NCI-H1930 (cell line): ENCODE measurements at places on chromosomes 12 and 14.

GRCh38 chr12:70091021-70091521, 152.2 kb upstream of the CNOT2 start:
- no peak for DNase-seq

DNA sequence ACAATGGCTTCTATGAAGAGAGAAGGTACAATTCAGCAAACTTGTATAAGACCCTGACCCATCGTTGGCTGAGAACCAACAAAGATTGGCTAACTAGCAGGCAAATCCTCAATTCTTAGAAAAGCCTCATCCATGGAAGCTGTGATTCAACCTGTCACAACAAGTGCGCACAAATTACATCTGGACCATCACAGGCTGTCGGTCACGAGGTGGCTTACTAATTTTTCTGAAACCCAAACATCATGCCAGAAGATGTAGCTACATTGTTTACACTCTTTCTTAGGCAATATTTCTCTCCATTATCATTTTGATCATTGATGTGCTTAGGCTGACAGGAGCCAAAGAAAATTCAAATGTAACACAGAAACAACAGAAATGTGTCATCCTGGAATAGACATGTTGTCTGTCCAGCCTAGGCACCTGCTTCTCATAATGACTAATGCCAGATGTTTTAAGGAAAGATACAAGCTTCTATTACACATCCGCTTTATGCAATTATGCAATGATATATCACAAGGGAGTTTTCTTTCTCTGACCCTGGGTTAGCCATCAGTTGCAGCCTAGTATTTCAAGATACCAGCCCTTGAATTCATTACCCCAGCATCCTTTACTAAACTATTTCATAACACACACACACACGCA, 92.9 kb upstream of the DIO2 start:
- DNase-seq, result no peak

DNA sequence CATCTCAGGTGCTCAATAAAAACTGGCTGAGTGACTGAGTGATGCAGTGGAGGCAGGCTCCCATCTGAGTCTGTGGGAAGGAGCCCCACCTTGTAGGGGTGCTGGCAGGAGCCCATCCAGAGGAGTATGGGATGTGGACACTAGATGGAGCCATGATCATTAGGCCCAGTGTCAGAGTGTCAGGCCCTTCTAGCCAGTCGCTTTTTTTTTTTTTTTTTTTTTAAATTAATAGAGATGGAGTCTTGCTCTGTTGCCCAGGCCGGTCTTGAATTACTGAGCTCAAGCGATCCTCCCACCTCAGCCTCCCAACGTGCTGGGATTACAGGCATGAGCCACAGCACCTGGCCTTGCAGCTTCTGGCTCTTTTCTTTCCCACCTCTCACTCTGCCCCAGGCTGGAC, 11.5 kb downstream of the RITA1 start:
- no peak for DNase-seq

DNA sequence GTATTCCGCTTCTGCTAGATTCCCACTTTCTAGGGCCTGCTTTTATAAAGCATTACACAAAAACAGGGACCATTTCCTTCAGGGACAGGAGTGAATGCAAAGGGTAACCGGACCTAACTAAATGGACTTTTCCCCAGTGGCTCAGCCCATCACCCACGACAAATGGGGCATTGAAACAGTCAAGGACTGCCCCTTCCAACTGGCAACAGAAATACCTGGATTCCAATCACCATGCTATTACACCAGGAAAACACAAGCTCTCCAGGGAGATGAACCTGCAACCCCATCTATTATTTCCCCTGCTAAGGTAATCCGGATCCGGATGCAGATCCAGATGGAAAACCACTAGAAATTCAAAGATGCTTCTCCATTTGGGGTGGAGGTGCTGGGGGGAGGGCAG, 1.0 kb downstream of the MPHOSPH9 start:
- no peak for DNase-seq

GRCh38 chr12:52119398-52120254, 40.1 kb downstream of the SMIM41 start:
- DNase-seq, result no peak

DNA sequence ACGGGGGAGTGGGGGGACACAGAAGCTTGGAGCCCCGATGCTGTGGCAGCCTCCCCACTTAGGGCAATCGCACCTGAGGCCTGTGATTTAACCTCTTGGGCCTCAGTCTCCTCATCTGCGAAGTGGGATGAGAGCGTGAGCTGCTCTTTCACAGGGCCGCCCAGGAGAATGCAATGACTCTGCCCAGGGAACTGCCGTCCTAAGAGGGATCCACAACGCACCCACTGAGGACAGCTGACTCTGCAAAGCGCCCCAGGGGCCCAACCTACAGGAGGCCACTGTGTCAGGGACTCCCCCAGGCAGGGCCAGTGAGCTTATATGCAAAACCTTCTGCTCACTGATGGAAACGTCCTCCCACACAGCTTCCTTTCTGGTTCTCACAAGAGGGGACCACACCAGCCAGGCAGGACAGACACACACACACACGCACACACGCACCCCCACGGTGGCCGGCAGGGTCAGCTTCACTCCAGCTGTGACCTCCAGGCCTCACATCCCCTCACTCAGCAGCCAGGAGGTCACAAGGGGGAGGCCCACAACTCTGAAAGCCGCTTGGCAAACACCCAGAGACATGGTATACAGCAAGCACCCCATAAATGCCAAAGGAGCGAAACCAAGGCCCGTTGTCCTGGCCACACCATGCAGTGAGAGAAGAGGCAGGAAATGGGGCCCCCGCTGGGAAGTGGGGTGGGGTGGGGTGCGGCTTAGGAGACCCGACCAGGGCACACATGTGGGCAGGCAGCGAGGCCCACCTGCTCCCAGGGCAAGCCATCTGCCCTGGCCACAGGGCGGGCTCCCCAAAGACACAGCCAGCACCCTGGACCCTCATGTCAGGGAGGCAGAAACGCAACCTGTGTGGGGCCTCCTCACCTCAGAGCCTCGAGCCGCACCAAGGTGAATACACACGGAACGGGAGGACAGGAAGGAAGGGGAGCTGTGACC, 73.3 kb downstream of the NCOR2 start:
- no peak for DNase-seq

DNA sequence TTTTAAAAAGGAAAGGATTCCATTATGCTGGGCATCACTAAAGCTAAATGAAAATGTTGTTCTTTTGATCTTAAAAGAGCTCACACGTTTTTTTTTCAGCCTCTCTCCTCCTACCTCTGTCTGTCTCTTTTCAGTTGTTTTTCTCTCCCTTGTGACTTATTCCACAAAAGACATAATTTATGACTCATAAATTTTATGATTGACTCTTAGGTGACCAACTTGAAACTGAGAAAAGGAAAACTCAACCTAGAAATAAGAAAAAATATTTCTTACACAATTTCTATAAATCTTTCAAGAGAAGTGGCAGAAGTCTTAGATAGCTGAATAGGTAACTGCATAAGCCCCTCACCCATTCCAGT, 227.7 kb upstream of the DDHD1 start:
- no peak for DNase-seq

GRCh38 chr14:57375156-57375555, 15.2 kb upstream of the NAA30 start:
- DNase-seq, result no peak

- DNase-seq, result no peak
Observed at GRCh38 chr14:47596232-47596631, 79.2 kb downstream of the MDGA2 start.

DNA sequence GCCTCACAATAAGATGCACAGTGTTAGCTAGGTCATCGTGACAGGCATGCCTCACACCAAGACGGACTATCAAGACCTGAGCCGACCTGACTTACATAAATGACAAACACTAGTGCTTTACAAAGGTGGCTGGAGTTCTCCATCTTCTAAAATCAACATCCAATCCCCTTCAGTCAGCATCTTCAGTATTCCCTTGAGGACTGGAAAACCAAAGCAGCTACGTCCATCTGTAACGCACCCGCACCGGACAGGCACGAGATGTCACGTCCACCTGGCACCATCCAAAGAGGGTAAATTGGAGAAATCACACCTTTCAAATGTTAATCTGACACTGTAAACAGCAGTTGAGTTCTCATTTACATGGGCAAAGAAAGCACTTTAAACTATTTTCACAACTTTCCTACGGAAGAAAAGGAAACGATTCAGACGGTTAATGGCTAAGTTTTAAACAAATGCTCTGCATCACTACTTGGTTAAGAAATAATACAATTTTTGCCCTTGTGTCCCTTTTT, 130.2 kb downstream of the PRICKLE1 start:
- DNase-seq, result no peak

GRCh38 chr12:8081251-8081920, 688 bp upstream of the NECAP1 start:
- DNase-seq, result no peak

GRCh38 chr12:16299403-16299802, 21.9 kb upstream of the SLC15A5 start:
- no peak for DNase-seq

GRCh38 chr14:30519961-30520360, 39.0 kb upstream of the G2E3 start:
- no peak for DNase-seq

GRCh38 chr14:96914571-96915128, 117.5 kb downstream of the VRK1 start:
- DNase-seq, result no peak

- DNase-seq, result no peak
Observed at GRCh38 chr12:57845478-57846284, 848 bp downstream of the CTDSP2 start.

- DNase-seq, result no peak
Observed at GRCh38 chr14:75905147-75905904, 76.5 kb downstream of the TGFB3 start.

GRCh38 chr14:81963846-81964245, 430.2 kb upstream of the SEL1L start:
- DNase-seq, result no peak

DNA sequence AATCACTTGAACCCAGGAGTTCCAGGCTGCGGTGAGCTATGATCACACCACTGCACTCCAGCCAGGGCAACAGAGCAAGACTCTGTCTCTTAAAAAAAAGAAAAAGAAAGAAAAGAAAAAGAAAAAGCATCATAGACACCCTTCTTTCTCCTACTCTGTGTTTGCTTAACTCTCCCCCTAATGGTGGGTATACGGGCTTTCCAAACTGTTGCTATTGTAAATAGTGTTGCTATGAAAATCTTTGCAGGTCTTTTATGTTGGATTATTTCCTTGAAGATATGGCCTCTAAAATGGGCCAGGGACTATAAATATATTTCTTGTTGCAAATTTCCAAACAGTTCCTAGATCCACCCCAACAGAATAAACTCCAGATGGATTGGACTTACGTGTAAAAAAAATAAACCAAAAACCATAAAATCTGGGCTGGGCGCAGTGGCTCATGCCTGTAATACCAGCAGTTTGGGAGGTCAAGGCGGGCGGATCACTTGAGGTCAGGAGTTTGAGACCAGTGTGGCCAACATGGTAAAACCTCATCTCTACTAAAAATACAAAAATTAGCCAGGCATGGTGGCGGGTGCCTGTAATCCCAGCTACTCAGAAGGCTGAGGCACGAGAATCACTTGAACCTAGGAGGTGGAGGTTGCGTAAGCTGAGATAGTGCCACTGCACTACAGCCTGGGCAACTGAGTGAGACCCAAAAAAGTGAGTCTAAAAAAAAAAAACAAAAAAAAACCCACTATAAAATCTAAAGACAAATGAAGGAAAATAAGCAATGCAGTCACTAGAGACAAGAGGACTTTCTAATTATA, 25.9 kb downstream of the NFKBIA start:
- no peak for DNase-seq

DNA sequence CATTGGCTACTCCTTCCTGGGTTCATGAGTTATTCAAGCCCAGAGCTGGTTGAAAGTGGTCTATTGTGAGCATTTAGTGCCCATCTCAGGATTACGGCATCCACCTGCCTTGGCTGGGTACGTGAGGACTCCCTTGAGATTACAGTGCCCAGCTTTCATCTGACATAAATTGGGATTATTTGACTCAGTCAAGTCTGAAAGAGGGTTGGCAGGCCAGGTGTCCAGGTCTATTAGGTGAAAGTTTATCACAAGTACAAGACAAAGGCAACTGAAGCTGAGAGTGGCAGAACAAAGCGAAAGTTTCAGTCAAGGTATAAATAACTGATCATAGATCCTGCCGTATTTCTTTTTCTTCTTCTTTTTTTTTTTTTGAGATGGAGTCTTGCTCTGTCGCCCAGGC, 84.6 kb upstream of the ATF7IP start:
- DNase-seq, result no peak

GRCh38 chr12:116389990-116390389, 112.5 kb upstream of the MED13L start:
- DNase-seq, result no peak

GRCh38 chr12:132719954-132720324, 9.3 kb downstream of the PGAM5 start:
- DNase-seq, result no peak

DNA sequence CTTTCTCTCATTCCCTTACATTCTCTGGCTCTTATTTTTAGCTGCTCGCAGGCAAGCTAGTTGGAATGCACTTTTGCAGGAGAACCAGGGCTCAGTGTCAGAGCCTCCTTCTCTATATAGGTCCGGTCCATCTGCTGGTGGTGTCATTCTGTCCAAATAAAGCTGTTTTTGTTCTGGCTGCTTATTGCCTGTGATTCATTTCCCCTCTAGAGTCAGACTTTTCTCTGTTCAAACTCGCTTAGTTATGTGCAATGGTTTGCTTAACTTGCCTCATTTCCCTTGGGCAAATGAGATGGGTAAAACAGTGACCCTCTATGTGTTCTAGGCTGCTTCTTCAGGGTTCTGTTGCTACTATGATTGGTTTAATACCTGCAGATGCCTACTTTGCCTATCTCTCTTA, 2.9 kb downstream of the SMARCD1 start:
- DNase-seq, result no peak

DNA sequence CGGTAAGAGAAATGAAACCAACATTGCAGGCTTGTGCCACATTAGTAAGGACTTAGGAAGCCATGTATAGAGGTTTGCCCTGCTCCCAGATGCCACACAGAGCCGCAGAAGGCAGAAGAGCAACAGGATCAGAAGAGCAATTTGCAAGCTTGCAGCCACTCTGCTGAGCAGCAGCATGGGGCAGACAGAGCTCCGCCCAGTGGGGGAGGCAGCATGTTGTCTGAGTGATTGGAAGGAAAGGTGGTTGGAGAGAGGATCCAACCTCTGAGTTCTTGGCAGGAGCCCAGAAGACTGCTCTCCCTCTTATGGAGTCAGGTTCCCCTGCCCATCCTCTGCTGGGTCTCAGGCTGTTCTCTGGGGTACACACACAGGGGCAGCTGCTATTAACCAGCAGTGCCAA, 2.3 kb upstream of the KRT6A start:
- no peak for DNase-seq

- DNase-seq, result no peak
Observed at GRCh38 chr14:72591391-72591790, 302.5 kb downstream of the DPF3 start.
